Prostate gland (tissue), 2 donors: ENCODE measurements at places on chromosomes 11 and 22.

DNA sequence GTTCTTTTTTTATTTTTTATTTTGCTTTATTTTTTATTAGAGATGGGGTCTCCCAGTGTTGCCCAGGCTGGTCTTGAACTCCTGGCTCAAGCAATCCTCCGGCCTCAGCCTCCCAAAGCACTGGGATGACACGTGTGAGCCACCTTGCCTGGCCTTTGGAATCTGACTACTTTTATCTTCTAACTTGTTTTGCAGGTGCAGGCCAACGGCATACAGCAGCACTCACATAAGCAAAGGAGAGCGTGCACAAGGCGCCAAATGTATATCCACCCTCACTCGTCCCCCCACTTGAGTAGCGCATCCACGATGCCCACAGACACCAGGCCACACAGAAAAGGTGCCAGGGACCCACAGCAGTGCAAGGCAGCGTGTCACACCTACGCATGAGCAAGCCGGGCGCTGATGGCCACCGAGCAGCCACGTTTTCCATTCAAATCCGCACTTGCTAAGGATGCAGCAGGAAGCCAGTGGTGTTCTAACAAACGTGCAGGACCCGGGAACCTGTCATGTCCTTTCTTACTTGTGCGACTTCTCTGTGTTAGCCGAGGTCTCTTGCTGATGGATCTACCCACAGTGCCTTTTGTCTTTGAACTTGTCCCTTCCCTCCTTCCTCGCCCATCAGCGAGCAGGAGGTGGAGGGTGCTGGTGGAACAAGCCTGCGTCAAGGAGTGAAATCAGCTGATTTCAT is 5.9 kb downstream of the ASCL2 start:
- DNase-seq, result no peak

DNA sequence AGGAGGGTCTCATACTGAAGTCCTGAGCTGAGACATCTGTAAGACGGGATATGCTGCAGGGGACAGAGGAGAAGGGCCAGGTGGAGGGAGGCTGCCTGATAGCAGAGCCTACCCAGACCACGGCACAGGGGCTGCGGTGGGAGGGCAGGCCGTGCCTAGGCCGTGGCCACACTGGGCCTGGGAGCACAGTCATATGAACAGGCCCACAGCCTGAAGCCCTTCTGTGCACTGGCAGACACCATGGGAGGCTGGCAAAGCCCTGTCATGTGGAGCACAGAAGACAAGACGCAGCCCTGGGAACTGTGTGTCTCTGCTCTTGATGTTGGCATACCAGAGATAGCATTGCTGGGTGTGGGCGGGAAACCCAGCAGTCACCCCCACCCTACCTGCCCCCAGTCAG is 3.3 kb downstream of the SPATA19 start:
- DNase-seq, result no peak

DNA sequence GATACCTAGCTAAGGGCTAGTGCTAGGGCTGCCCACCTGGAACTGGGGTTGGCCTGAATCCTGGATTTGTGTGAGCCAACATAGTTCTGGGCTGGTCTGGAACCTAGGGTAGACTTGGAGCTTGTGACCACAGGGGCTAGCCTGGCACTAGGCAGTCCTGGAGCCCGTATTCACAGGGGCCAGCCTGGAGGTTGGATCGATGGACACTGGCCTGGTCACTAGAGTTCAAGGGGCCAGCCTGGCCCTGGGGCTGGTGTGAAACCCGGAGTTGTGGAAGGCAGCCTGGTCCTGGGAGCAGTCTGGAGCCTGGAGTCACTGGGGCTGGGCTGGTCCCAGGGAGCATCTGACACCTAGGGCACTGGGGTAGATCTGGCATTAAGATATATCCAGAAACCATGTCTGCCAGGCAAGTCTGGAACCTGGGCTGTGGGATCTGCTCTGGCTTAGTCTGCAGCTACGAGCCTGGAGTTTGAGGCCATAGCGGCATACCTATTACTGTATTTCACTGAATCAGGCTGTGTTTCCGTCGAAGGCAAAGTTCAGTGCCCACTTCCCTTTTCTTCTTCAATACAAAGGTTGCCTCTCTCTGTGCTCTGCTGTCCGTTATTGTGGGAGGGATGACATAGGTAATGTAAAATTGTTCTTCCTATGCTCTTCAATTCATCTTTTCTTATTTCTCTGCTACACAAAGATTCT is 9.1 kb upstream of the GLYATL1B start:
- DNase-seq, result no peak

DNA sequence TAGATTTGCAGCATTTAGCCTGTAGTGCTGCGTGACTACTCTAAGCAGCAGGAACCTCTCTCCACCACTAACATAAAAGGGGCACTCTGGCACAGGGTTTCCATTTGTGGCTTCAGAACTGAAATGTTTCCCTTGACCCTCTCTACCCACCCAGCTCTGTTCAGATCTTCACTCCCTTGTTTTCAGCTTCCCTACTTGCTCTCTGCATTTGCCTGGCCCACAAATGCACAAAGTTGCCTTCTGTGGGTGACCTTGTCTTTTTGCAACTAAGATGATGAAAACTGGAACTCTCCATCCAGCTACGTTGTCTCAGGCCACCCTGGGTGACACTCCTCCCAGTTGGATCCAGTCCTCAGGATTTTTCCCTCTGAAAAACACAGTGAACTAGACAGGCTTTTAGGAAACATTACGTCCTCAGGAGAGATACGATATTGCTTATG is 19.8 kb upstream of the PSMA1 start:
- DNase-seq, result no peak

DNA sequence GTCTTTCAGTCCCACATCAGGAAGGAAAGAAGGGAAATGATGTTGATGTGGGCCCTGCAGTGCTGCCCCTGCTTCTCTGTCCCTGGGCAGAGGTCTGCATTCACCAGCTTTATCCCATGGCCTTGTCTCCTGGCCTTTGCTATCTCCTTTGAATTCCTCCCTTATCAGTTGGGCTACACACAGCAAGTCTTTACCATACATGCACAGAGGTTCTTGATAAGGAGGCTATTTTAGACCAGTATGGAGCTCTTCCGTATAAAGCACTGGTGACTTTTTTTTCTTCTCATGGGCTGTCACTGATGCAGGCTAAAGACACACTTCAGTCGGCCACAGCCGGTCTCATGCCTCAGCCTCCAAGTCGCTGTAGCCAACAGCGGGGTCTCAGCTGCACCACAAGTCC is 20.2 kb downstream of the MYO18B start:
- DNase-seq, result no peak

GRCh38 chr11:96309016-96309642 is 33.9 kb downstream of the MAML2 start:
- DNase-seq, result no peak

GRCh38 chr11:132080127-132080526 is 709.7 kb downstream of the NTM start:
- DNase-seq, result no peak

DNA sequence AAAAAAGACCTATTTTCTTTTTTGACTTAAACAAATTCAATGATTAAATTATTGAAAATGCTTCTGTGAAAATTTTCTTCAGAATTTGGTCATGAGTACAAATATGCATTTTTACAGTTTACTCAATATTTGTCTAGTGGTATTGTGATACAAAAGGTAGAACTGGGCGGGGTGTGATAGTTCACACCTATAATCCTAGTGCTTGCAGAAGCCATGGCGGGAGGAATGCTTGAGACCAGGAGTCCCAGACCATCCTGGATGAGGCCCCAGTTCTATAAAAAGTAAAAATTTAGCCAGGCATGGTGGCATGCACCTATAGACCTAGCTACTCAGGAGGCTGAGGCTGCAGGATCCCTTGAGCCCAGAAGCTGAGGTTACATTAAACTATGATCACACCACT is 90.6 kb downstream of the ARHGAP42 start:
- no peak for DNase-seq

- no peak for DNase-seq
Observed at GRCh38 chr11:120562806-120563425, 51.4 kb downstream of the GRIK4 start.

DNA sequence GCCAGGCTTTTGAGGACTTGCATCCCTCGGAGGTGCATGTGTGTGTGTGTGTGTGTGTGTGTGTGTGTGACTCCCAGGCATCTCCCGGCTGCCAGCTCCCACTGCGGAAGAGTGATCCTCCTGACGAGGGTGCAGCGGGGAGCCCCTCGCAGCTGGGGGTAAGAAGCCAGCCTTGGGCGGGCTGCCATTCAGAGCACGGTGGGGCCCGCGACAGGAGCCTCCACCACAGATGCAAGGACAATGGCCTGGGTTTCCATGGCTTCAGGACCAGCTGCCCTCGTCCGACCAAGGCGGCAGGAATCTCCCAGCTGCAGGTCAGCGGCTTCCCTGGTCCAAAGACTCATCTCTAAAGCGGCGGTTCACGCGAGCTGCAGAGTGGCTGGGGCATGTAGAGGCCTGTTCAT is 908.5 kb downstream of the BRD1 start:
- no peak for DNase-seq

DNA sequence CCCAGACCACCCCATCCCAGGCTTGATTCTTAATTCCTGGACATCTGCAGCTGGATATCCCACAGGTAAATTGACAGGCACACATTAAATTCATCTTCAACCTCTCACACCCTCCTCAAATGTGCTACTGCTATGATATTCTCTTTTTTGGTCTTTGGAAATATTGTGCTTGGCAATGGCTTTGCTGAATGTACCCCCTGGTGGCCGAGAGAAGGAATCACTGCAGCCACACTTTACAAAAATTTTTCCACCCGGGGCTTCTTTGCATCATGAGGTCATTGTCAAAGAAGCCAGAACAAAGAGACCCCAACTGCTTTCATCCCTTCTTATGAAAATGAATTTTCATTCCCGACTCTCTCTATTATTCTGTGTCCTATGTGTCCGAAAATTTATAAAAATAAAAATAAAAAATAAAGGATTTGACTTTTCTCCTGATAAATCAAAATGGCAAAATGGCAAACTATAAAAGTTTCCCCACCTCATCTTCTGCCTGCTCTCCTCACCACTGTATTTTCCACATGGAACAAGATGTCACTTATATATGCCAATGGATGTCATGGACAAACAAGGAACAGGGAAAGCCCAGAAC is 15.0 kb upstream of the CYB5R2 start:
- DNase-seq, result no peak

DNA sequence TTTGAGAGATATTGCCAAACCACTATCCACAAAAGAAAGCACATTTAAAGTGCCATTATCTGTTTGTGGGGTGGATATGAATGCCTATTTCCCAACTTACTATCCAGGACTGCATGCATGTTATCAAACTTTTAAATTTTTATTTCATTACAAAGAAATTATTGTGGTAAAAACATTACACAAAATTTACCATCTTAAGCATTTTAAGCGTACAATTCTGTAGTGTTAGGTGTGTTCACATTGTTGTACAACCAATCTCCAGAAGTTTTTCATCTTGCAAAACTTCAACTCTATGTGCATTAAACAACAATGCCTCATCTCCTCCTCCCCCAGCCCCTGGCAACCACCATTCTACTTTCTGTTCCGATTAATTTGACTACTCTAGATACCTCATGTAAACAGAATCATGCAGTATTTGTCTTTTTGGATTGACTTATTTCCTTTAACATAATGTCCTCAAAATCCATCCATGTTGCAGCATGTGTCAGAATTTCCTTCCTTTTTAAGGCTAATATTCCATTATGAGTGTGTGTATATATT is 17.6 kb upstream of the CD44 start:
- no peak for DNase-seq

GRCh38 chr11:16352707-16353106 is 3.6 kb downstream of the SOX6 start:
- no peak for DNase-seq

DNA sequence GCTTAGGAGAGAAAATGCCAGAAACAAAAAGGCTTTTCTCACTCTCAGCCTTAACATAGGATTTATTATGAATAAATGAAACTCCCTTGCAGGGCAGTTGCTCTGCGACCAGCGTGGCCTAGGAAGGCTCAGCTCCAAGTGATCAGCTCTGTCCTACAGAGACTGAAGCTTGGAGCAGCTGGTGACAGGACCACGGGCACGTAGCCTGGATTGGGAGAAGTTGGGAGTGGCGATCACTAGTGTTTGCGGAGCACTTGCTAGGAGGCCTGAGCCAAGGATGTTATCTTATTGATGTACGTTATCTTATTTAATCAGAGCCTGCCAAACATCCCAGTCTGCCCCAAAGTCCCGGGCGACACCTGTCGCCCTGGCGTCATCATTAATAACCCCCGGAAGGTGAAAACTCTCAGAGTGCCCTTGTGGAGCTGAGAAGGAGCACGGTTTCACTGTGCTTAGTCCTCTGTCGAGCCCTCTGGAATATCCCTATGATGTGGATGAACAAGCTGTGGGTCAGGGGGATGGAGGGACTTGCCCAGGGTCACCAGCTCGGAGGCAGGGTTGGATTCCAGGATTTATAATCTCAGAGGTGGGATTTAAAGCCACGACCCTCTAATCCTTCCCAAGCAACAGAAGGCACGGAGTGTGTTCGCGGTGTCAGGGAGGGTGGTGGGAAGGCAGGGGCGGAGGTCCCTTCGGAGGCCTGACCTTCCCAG is 40.8 kb upstream of the SMIM38 start:
- peak; percentile 60 for DNase-seq

GRCh38 chr11:64631675-64632074 is 40.7 kb downstream of the SLC22A12 start:
- DNase-seq, result no peak

DNA sequence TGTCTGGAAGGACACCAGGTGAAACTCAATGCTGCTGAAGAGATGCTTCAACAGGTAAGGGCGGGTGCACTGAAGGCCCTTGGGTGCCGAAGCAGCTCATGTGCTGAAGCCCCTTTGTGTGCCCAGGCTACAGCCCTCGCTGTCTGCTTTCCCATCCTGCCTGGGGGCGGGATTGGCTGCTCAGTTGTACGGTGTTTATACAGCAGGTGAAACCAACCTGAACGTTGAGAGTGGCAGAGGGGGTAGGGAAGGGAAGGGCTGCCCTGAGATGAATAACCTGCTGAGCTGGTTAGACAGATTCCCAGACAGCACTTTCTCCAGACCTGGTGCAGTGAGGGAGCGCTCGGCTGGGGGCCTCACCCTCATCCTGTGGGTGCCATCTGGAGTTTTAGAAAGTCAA is 75.7 kb downstream of the CYB5R2 start:
- DNase-seq, result peak; percentile 92

GRCh38 chr11:94753630-94754029 is 14.5 kb upstream of the AMOTL1 start:
- DNase-seq, result no peak

- no peak for DNase-seq
Observed at GRCh38 chr11:64455456-64456261, 96.7 kb downstream of the RPS6KA4 start.

DNA sequence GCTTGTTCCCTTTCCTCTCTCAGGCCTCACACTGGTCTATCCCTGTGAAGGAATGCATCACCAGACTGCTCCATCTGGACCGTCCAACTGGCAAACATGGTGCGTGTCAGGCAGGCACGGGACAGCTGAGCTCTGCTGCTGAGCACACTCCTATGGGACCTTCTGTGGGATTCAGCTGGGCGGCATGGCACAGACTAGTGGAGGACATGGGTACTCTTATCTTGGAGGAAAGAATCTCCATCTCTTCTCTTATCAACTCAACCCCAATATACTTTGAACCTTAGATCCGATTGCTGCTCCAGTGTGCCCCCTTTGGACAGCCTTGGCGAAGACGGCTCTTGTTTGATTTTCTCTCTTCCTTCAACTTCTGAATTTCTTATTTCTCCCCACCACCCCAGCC is 593.6 kb downstream of the ETS1 start:
- no peak for DNase-seq
